ENCODE measurements at places on chromosomes 6 and 20. TPM values are rescaled to one million over a fixed set of nuclear protein-coding genes. Genes with fewer than 3 reads are reported as not detected.
A peak's percentile ranks its signal among the peaks of the same experiment; 100 is the strongest.

SRMS gene
- not detected for total RNA-seq

SLC39A7 gene
- 35.9 TPM for total RNA-seq

COX4I2 gene
- total RNA-seq: not detected

PSORS1C2 gene
- total RNA-seq: not detected

DZANK1 gene
- 0.94 TPM for total RNA-seq

MROH8 gene
- 0.54 TPM for total RNA-seq

ASIP gene
- not detected for total RNA-seq

POPDC3 gene
- total RNA-seq: not detected

WFDC6 gene
- total RNA-seq: not detected

- no peak for DNase-seq
- H3K36me3 ChIP-seq: no peaks in the 10 kb centered on the region
- H3K4me1 ChIP-seq: no peaks in the 10 kb centered on the region
These were observed 18.0 kb downstream of the PRPH2 start for GRCh38 chr6:42704251-42704936.

GRCh38 chr6:147621263-147621662 is 112.8 kb downstream of the SAMD5 start:
- H3K36me3 ChIP-seq: no peaks in the 10 kb centered on the region
- H3K27ac ChIP-seq: no peak overlapping the region
- no peaks in the 10 kb centered on the region for H3K4me1 ChIP-seq
- no peak for DNase-seq
- H3K4me3 ChIP-seq: no peak overlapping the region

DNA sequence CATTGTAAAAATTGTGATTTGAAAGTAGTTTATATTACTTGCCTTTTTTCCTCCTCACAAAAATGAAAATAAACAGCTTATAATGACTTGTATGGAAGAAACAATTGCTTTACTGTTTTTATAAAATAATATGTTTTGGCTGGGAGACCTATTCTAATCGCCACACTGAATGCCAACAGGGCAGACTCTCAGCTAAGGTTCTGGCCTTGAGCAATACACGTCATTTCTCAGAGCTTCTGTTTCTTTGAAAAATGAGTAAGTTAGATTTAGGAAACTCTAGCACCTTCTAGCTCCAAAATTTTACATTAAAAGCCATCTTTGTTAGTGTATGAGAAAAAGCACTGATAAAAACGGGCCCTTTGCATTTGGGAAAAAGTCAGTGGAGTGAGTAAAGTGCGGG is 166.6 kb downstream of the ARID1B start:
- H3K36me3 ChIP-seq: no peaks in the 10 kb centered on the region
- no peak overlapping the region for H3K27ac ChIP-seq
- H3K4me3 ChIP-seq: no peak overlapping the region
- H3K27me3 ChIP-seq: no peaks in the 10 kb centered on the region
- peaks cover 52% of the 10 kb centered on the region for H3K4me1 ChIP-seq

DNA sequence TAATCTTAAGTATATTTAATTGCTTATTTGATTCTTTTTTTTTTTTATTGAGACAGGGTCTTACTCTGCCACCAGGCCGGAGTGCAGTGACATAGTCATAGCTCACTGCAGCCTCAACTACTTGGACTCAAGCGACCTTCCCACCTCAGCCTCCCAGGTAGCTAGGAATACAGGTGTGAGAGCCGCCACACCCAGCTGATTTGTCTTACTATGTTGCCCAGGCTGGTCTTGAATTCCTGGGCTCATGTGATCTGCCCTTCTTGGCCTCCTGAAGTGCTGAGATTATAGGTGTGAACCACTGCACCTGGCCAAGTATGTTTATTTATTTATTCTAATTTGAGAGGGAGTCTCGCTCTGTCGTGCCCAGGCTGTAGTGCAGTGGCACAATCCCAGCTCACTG is 38.2 kb downstream of the PTPN1 start:
- no peak overlapping the region for H3K4me3 ChIP-seq
- no peaks in the 10 kb centered on the region for H3K27me3 ChIP-seq
- DNase-seq: no peak

DNA sequence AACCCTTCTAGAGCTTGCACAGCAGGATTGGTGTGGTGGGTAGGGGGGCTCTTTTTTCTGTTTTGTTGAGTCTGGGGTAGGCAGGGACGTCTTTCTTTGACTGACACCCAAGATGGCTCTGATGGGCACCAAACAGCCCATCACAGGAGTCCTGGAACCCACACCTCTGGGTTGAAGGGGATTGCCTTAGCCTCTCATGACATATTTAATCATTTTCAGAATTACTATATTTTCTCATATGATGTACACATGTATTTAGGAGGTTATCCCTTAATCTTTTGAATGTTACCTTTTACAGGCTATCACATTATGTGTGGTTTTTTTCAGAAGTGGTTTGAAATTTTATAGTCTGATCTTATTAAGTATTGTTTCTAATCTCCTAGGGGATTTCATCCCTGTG is 64.6 kb downstream of the RPP40 start:
- H3K27ac ChIP-seq: no peak overlapping the region
- peaks cover 17% of the 10 kb centered on the region for H3K36me3 ChIP-seq
- H3K4me1 ChIP-seq: peaks cover 42% of the 10 kb centered on the region
- peak; percentile 18 for DNase-seq
- no peak overlapping the region for H3K4me3 ChIP-seq
- H3K27me3 ChIP-seq: no peaks in the 10 kb centered on the region

DNA sequence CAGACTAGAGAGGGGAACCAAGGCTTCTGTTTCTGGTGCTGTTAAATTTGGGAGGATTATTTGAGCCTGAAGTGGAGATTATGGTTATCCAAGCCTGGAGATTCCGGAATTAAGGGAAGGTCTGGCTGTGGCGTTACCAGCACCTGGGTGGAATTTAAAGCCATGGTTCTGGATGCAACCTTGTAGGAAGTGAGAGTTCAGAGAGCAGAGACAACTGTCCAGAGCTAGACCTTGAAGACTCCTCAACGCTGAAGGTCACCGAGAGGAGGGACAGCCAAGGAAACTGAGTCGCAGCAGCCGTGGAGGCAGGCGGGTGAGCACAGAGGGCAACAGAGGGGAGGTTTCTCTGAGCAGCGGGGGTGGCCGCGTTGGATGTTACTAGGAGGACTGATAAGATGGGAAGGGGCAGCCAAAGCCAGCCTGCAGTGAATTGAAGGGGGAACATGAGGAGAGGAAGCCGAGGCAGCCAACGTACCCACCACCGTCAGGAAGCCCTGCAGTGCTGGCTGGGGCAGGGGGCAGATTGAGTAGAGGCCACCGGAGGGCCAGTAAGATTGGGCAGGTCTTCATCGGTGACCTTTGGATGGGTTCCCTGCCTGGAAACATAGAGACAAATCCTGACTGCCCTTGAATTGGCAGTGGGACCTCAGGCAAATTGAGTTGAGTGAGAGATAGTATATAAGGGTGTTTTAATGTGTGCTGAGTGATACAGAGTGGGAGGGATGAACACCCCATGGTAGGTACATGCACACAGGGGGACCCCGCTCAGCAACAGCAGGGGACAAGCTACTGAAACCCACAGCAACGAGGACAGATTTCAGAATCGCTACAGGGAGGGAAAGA is 90.3 kb downstream of the SNX5 start:
- H3K4me1 ChIP-seq: peaks cover 16% of the 10 kb centered on the region
- H3K27ac ChIP-seq: no peak overlapping the region
- DNase-seq: no peak
- no peak overlapping the region for H3K4me3 ChIP-seq
- peaks cover 6% of the 10 kb centered on the region for H3K27me3 ChIP-seq

DNA sequence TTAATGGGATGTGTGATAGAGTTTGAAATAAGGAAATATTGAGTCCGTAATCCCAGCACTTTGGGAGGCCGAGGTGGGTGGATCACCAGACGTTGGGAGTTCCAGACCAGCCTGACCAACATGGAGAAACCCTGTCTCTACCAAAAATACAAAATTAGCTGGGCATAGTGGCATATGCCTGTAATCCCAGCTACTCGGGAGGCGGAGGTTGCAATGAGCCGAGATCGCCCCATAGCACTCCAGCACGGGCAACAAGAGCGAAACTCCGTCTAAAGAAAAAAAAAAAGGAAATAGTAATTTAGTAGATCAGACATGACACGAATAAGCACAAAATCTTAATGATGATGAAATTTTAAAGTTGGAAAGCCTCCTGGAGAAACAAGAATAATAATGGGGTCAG is 14.8 kb downstream of the GJA1 start:
- no peak for DNase-seq
- no peak overlapping the region for H3K4me3 ChIP-seq
- no peaks in the 10 kb centered on the region for H3K4me1 ChIP-seq
- H3K36me3 ChIP-seq: no peaks in the 10 kb centered on the region

- no peak overlapping the region for H3K27ac ChIP-seq
- H3K4me3 ChIP-seq: no peak overlapping the region
- peaks cover 13% of the 10 kb centered on the region for H3K27me3 ChIP-seq
- H3K4me1 ChIP-seq: no peaks in the 10 kb centered on the region
- no peak for DNase-seq
These were observed 227.5 kb downstream of the UST start for GRCh38 chr6:148974351-148974750.
